Trophoblast cell (in vitro differentiated cells and primary cell): ENCODE measurements at places on chromosomes 5 and 9.

DNA sequence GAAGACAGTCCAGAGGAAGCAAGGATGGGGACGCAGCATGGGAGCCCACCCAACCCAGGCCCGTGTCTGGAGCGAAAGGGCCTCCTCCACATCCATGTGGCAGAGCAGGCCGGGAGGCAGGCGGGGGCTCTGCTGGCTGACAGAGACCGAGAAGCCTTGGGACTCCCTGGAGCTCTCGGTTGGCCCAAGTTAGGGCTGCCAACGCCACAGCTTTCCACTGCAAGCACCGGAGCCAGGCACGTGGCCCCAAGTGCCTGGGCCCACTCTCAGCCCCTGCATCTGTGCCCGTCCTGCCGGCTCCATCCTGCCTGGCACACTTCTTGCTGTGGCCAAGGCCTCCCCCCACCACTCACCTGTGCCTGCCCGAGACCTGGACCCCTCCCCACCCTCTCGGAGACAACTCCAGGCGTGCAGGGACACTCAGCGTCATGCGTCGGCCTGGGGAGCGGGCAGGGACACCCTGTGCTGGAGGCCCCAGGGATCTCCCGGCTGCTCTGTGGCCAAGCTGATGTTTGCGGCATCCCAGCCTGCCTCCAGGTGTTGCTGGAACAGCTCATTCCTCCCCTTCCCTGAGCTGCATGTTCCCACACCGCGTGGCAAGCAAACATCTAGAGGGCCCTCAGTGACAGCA, 31.5 kb downstream of the SLC6A3 start:
- DNase-seq: no peak

- DNase-seq: no peak
Measured at GRCh38 chr5:108174286-108174685, 207.6 kb downstream of the FBXL17 start.

DNA sequence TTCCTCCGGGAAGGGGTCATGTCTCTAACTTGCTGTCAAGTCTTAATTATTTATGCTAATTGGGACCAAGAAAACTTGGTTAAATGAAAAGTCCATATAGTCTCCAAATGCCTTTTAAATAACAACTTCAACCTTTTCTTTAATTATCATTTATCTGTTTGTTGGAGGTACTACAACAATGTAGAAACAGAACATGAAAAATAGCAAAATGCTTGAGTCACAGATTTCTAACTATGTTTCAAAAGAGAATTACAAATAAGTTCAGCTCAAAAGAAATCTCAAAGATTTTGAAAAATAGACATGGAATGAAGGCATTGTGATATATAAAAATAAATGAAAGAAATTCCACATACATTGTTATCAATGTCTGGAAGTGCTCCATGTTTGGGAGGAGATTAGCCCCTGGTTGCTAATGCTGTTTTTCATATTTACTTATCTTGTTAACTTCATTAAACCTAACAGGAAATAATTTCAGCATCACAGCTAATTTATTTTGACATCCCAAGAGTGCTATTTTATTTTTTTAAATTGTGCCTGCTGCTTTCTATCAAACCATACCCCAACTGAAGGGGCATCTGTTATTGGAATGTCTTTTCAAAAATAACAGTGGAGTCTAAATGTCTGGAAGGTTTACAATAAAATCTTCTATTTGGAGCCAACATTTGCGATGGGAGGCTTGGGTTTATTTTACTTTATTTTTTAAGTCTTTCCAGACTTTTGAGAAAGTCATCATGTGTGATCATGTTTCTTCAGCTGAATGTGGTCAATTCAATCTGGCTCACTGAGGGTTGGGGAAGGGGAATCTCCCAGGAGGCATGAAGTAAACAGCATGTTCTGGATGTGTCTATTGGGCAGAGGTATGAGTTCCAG, 53.1 kb upstream of the ANKRD55 start:
- DNase-seq: no peak

- DNase-seq: no peak
Measured at GRCh38 chr9:77910194-77910621, 121.4 kb downstream of the GNAQ start.

DNA sequence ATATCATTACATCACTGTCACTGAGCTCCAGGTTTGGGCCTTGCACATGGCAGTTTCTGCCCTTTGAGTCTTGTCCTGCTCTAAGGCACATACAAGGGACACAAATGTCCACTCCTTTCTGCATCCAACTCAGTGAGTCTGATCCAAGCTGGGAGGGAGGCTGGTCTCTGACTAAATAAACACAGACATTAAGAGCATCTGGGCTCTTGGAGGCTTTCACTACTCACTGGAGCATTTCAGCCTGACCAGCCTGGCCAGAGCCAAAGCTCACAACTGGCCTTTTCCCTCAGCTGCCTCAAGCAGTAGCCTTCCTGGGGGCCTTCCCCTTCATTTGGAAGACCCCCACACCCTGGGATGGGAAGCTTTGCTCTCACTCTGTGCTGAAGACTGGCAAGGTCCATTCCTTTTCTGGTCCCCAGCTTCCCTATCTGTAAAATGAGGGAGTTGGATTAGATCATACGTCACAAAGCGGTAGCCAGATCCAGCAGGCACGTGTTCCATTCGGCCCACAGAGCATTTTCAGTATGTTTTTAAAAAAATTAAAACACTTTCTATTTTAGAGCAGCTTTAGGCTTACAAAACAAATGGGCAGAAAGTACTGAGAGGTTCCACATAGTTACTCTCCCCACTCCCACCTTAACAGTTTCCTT, 58.6 kb upstream of the XPA start:
- DNase-seq: no peak

DNA sequence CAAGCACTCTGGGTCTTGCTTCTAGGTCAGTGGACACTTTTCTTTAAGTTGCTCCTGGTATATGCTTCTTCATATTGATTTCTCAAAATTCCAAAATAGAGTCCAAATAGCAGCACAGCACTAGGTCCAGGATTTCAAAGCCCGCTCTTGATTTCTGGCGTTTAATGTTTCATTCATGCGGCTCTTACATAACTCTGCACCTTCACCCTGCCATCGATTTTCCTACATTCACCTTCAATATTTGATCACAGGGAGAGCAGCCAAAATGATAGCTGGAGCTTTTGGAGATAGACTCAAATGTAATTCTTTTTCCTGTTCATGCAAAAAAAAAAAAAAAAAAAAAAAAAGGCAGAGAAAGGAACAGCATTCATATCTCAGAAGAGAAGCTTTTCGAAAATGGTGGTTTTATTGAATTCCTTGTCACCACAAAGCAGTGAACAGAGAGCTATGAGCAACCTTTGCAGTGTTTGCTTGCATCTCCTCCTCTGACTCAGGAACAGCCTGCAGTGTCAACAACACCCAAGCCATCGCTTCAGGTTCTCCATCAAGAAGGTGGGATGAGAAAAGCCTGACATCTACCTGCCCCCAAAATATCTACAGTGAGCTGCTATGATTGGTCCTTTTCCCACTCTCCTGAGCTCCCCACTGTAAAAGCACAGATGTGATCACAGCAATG, 97.8 kb downstream of the MED10 start:
- DNase-seq: no peak

- peak; percentile 83 for DNase-seq
Measured at GRCh38 chr5:81961651-81962440, 10.0 kb upstream of the ATG10 start.

GRCh38 chr9:112970939-112971338, 41.1 kb downstream of the ZNF883 start:
- no peak for DNase-seq

- DNase-seq: no peak
Measured at GRCh38 chr9:130045725-130046450, 2.9 kb upstream of the FNBP1 start.

GRCh38 chr9:113454914-113455761, 8.4 kb upstream of the RGS3 start:
- peak; percentile 89 for DNase-seq

DNA sequence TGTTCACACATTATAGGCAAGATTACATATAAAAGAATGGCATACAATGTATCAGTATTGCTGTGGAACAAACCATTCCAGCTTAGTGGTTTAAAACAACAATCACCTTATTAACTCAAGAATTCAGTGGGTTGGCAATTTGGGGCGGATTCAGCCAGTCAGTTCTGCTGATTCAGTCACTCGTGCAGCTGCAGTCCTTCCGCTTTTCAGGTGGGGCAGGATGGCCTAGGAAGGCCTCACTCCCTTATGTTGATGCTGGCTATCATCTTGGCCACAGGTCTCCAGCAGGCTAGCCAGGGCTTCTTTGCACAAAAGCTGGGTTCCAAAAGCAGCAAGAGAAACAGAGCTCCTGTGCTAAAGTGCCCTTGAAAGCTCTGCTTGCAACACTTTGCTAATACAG, 150.6 kb downstream of the MCTP1 start:
- DNase-seq: no peak

- peak; percentile 90 for DNase-seq
Measured at GRCh38 chr9:89661956-89662717, 57.3 kb downstream of the GADD45G start.

DNA sequence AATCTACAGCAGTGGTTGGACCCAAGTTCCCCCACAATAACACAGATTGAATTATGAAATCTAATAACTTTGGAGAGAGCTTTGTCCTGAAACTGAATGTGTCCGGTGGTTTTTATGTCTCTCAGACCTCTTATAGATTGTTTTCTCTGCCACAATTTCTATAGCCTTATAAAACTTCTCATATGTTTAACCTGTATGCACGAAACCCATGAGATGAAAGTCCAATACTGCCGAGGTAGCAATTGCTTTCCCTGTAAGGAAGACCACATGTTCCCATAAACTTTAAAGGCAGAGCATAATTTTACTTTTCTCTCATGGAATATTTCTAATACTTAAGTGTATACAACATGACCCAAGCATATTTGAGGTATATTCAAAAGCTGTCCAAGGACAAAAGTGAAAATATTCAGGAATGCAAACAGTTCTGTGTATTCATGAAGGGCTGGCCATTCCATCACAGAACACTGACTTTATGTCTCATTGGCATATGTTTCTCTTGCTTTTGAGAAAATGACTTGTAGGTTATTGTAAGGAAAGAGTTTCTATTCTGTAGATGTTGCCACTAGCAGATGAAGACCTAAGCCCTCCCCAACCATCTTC, 94.4 kb upstream of the TLE4 start:
- no peak for DNase-seq

DNA sequence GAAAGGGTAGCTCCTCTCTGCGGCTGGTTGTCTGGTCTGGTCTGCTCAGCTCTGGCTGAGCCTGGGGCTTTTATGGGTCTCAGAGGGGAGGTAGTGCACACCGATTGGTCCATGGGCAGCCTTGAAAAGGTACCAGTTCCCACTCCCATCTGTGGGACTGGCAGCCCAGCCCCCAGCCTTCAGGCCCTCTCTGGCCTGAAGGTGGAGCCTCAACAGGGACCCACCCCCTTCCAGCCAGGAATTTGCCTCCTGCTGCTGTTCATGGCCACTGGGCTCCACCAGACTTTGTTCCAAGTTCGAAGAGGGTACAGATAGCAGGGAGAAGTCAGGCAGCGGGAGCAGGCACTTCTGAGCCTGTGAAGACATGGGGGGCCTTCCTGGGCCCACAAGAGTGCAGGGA, 165.3 kb upstream of the SLC27A6 start:
- no peak for DNase-seq

DNA sequence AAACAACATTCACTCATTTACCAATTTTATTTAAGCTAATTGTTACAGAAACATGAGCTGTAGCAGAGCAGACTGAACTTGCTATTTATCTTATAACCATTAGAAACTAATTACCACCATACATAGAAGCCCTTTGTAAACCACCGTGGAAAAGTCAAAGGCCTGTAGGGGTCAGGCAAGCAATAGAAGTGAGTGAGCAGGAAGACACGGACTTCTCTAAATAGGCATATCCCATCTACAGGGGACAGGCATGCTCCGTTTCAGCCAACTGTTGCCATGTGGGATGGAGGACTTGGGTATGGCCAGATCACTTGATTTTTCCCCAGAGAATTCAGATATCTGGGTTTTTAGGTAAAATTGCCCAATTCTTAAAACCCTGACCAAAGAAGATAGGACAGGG, 44.8 kb downstream of the PRRC1 start:
- no peak for DNase-seq

DNA sequence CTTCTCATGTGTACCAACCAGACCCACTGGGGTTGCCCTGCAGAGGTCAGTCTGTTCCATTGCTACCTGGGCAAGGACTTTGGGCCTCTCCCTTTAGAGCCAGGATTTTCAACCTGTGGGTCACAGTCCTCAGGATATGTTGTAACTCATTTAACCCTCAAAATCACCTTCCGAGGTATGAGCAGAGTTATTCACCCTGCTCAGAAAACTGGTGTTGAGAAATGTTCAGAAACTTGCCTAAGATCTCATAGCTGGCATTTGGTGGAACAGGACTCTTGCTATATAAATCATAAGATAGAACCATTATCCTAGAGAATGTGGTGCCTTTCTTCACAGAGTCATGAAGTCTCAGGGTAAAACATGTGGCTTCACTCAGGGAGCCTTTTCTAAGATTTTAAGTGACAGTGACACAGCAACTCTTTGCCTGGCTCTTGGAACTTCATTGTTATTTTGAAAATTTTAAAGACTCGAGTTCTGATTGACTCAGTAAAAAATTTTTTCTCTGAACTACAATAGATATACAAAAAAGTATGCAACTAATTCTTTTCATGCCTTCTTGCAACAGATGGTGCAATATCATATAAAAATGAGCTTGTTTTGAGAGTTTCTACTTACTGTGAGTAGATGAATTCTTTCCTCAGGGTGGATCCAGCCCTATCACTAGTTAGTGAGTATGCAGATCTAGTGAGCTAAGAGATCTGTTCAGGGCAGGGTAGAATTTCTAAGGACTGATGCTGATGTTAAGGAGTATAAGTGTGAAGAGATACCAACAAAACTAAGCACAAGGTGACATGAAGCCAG, 29.5 kb downstream of the CAST start:
- DNase-seq: peak; percentile 45

GRCh38 chr5:110268985-110269384, 457.5 kb downstream of the TMEM232 start:
- no peak for DNase-seq

GRCh38 chr5:66993448-66993847, 203.2 kb downstream of the CD180 start:
- no peak for DNase-seq

- no peak for DNase-seq
Measured at GRCh38 chr9:23557689-23558088, 268.4 kb downstream of the ELAVL2 start.

- DNase-seq: no peak
Measured at GRCh38 chr9:99262949-99263418, 40.9 kb downstream of the SEC61B start.

DNA sequence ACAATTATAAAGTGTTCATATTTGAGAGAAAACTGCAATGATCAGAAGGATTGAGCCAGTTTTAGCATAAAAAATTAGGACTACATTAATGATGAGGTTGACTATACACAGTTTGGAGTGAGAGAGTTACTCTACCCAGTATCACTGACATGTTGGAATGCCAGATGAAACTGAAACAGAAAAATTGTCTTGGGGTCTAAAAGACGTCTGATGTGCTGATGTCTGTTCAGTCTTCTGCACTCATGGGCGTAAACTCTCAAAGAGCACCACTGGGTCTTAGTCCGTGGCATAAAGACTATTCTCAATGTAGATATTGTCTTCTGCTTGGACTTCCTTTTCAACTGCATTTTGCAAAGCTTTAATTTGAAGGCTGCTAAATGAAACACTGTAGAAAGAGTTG, 29.5 kb downstream of the HAVCR1 start:
- no peak for DNase-seq

- DNase-seq: no peak
Measured at GRCh38 chr9:121216271-121216805, 14.7 kb upstream of the RAB14 start.

GRCh38 chr5:168055961-168056360, 235.5 kb upstream of the WWC1 start:
- no peak for DNase-seq

GRCh38 chr9:69078581-69078980, 43.0 kb downstream of the FXN start:
- no peak for DNase-seq

- no peak for DNase-seq
Measured at GRCh38 chr5:16577677-16578076, 39.1 kb downstream of the RETREG1 start.
